Umbilical cord (tissue), 2 donors: ENCODE measurements at places on chromosomes 3 and 15. TPM values are rescaled to one million over a fixed set of nuclear protein-coding genes. Genes with fewer than 3 reads are reported as not detected.
A peak's percentile ranks its signal among the peaks of the same experiment; 100 is the strongest.

ADAMTS17 gene
- 8.2 TPM for total RNA-seq

SIDT1 gene
- total RNA-seq = 19.0 TPM

DNA sequence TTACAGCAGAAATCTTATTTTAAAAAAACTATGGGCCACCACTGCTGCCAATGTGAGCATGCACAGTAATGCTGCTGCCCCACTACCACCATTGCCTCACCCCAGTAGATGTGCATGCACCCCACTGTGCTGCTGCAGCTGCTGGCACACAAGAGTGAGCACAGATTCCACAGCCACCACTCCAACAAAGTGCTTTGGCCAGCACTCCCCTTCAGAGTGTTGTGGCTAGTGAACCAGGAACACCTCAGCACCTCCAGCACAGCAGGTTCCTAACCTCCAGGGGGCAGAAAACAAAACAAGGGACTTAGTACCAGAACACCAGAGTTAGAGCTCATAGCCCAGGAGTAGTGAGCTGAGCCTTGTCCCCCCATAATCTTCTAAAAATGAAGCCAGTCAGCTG, 629.6 kb downstream of the PYDC2 start:
- no peak for DNase-seq

NOX5 gene
- total RNA-seq = 1.2 TPM

- no peak for DNase-seq
Observed at GRCh38 chr15:52348056-52348745, 52.6 kb upstream of the MYO5C start.

DNA sequence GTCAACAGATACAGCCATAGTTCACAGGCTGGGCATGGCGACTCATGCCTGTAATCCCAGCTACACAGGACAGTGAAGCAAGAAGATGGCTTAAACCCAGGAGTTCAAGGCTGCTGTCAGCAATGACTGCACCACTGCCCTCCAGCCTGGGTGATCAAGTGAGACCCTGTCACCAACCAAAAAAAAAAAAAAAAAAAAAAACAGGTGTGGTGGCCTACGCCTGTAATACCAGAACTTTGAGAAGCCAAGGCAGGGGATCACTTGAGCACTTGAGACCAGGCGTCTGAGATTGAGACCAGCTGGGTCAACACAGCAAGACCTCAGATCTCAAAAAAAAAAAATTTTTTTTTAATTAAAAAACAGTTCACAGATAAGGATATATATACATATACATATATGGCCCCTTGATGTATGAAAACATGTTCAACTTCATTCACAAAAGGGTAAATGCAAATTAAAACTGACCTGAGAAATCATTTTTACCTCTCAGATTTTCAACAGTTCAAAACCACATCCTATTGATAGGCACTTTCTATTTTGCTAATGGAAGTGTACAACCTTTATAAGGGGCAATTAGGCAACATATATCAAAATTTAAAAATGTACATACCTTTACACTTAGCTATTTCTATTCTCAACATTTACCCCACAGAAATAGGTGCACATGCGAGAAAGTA, 51.1 kb downstream of the OSBPL10 start:
- DNase-seq = no peak

DNA sequence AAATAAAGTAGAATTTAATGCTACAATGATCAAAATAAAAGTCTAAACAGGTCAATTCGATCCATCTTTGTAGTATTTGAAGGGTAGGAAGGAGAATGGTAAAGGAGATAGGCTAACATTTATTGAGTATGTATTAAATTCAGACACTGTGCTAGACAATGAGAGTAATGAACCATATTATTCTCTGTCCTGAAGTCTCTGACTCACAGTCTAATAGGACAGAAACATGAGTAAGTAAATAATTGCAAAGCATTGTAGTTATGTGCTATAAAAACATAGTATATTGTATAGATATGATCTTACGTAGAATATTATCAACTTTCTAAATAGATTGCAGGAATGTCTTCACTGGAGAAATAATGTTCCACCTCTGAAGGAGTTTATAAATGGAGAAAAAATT, 64.5 kb downstream of the MDFIC2 start:
- DNase-seq = no peak

- DNase-seq = no peak
Observed at GRCh38 chr15:77517579-77517978, 96.9 kb downstream of the HMG20A start.

GRCh38 chr15:36653851-36654250, 74.4 kb downstream of the CDIN1 start:
- DNase-seq = peak; percentile 55

- no peak for DNase-seq
Observed at GRCh38 chr15:92600856-92601255, 54.7 kb downstream of the FAM174B start.

IGF1R gene
- 53.7 TPM for total RNA-seq

- DNase-seq = no peak
Observed at GRCh38 chr3:134956844-134957243, 161.8 kb downstream of the EPHB1 start.

DNA sequence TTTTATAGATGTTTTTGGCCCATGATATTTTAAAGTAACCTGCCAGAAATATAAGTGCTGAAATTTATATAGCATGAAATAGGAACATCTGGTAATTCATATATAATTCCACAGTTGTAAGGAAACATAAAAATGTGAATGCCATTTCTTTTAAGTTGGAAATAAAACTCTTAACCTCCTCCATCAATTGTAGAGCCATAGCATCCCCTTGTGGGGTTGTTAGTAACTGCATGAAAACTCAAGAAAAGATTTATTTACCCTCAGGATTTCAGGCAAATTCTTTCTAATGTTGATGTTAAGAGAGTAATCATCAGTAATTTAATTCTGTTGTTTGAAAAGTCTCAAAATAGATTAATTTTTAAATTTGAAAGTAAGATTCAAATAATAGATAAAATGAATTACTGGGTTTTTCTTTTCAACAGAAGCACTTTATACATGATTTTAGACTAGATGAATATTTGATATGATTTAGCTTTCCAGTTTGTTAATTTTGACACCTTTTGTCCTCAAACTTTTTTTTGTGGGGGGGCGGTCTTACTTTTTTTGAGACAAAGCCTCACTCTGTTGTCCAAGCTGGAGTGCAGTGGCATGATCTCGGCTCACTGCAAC, 74.7 kb downstream of the RASA2 start:
- peak; percentile 78 for DNase-seq

- DNase-seq = no peak
Observed at GRCh38 chr3:195916291-195916690, 7.9 kb upstream of the TNK2 start.

GRCh38 chr3:98900265-98901118, 1.0 kb downstream of the DCBLD2 start:
- DNase-seq = no peak

DNA sequence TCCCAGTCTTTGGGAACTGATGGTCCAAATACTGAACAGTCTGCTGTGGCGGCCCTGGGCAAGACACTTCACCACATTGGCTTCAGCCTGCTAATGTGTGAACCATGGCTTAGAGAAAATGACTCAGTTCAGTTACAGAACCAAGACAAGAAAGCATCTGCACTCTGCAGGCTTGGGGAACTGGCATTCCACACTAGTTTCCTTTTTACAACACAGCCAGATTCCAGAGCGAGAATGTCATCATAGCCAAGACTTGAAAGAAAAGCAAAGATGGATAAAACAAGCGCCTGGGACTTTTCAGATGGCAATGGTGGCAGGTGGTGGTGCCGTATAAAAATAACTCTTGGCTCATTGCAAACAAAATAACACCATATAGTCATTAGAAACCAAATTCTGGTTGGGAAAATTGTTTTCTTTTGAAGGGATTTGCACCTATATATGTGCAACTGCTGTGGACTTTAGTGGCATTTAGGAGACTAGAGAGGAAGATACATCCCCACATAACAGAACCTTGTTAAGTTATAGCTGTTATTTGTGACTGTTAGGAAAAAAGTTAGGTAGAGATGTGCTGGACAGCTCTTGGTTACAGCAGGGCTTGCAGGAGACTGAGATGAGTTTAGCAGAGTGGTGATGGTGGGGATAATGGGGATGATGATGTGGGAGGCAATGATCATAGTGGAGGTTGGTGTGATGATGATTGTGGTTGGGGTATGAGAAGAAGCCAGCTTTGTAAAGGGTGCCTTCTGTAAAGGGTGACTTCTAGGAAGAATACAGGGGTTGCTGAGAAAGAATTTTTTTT, 273.6 kb downstream of the THRB start:
- peak; percentile 93 for DNase-seq

DNA sequence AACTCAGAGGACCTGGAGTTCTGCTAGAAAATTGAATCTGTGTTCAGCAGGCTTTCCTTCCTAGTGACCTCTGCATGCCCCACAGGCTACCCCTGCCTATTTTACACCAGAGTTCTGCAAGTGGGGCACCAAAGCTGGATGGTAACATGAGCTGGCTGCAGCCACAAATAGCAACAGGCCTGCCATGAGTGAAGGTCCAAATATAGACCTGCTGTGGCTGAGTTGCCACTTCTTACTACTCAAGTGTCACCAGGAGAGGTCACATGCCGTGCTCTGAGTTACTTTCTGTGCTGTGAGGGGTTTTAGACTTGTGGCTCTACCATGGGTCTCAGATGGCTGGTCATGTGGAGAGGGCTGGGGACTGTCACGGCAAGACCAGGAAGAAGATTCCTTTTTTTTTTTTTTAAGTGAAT, at the start of gene FSD2:
FSD2 (minus strand) TSS at position 76 of the 413 bp plus-strand sequence. CDS start 18,679 bp downstream, outside the sequence.
- DNase-seq = peak; percentile 11

GRCh38 chr3:32818970-32819511, 1.2 kb downstream of the TRIM71 start:
- DNase-seq = no peak

DNA sequence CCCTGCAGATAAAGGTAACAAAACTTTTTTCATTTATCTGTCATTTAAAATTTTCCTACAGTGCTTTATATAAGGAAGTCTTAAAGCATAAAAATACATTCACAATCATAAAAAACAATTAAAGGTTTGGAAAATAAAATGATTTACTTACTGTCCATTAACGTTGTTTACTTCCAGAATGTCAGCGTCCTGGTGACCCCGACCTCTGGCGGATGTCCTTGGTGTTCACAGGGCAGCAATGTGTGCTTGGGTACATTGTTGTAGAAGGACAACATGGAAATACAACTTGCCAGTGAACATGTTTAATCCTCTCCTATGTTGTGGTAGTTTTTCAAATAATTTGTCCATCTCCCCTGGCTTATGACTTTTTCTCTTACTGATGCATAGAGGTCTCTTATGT, 168.8 kb upstream of the NDN start:
- no peak for DNase-seq

- DNase-seq = no peak
Observed at GRCh38 chr3:21794291-21794690, 43.3 kb upstream of the ZNF385D start.

DNA sequence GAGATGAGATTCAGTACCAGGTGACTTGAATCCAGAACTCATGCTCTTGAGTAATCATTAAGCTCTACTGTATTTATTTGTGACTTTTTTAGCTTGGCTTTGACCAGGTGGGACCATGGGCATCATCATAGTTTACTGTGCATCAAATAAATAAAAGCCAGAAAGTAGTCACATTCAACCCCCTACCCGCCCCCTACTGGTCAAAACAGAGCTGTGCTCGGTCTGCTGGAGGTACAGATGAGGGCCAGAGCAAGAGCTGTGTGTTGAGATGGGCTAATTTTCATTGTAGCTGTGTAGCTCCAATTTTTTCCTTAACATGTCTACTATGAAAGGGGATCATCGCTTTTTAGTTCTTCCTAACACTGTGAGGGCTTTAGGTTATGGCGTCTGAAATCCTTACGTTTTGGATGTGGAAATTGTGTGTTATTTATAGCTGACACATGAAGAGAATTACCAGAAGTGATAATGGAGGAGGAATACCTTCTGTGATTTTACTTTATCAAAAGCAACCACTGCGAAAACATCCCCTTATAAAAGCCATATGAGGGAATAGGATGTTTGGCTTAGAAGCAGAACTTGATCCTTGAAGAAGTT, 375.1 kb downstream of the PTPRG start:
- DNase-seq = no peak

GRCh38 chr15:56608993-56609392, 124.3 kb downstream of the ZNF280D start:
- DNase-seq = no peak

TMEM158 gene
- 72.2 TPM for total RNA-seq

DNA sequence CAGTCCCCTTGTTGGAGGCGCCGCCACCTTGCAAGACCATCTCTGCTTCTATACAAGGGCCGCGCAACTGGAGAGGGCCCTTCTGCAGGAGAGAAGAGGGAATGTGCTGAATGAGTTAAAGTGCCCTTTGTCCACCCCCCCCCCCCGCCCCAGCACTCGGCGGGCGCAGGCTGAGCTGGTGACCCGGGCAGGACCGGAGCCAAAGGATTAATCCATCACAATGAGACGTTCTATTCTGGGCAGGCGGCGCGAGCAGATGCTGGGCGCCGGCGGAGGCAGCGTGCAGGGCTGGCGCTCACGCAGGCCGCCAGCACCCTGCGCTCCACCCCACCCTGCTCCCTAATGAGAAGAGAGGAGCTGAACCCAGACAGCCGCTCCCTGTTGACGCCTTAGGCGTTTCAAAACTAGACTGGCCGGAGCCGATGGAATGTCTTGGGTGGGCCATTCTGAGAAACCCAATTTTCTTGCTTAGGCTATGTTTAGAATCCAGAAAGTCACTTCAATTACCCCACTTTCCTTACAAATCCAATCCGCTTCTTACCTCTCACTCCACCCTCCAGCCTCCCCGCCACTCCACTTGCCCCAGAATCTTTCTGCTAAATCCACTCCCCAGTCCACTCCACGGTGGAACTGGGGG, 32.9 kb downstream of the GJD2 start:
- peak; percentile 78 for DNase-seq

DNA sequence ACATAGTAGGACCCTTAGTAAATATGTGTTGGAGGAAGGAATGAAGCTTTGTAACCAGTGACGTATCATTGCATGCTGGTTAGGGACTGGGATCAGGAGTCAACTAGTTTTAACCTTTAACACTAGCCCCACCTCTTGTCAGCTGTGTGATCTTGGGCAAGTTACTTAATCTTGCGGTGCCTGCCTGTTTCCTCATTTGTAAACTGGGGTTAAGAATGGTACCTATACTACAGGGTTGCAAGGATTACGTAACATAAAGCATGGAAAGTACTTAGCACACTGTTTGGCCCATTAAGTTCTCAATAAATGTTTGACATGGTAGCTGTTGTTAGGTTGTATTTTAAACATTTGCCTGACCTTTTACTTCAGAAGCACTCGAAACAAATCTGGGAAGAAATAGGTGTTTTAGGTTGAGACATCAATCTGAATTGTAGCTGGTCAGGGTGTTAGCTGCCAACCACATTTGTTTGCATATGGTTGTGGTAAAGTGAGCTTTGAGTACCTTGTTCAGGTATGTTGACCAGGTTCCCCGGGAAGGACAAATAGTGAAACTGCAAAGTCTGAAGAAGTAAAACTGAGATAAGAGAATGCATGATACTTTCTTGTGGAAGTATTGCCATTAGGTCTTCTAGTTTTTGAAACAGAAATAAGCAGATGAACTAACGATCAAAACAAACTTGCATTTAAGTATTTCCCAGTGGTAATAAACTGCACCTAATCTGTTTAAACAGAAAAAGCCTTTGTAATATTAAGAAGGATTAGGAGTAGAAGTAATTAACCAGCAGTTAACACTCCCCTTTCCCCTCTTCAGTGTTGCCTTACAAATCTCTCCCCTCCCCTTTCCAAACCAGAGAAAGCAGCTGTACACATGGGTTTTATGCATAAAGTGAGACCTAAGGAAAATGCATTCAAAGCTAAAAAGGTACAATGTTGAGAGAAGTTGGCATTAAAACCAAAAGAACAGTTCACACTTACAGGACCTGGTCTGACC, 25.8 kb upstream of the SCAANT1 start:
- no peak for DNase-seq

GRCh38 chr3:189687475-189687874, 56.3 kb downstream of the TP63 start:
- DNase-seq = no peak
